ENCODE measurements at places on chromosomes 4 and X.

DNA sequence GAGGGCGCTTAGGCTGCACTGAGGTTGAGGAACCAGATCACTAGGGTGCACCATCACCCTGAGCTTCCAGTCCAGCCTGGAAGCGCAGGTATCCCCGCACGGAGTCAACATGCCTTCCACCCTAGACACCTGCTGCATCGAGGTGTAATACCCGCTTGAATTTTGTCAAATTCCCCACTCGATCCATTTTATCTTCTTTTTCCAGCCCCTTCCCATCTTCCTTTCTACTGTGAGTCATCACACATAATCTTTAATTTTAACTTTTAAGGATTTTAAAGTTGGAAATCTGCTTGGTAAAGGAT lies 821 bp downstream of the PLK4 start:
- DNase-seq, result peak; percentile 1

DNA sequence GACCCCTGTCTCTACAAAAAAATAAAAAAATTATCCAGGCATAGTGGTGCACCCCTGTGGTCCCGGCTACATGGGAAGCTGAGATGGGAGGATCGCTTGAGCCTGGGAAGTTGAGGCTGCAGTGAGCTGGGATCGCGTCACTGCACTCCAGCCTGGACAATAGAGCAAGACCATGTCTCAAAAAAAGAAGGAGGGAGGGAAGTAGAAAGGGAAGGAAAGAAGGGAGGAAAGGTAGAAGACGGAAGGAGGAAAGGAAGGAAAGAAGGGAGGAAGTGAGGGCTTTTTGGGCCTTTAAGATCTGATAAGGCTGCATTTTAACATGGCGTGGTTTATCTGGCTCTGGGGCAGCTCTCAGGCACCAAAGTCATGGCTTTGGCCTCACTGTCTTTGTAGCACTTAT lies 10.4 kb downstream of the PDK3 start:
- DNase-seq, result no peak

GRCh38 chr4:11428899-11429698 lies 405 bp upstream of the HS3ST1 start:
- no peak for DNase-seq

GRCh38 chr4:7906171-7906701 lies 33.4 kb downstream of the AFAP1 start:
- DNase-seq, result no peak

DNA sequence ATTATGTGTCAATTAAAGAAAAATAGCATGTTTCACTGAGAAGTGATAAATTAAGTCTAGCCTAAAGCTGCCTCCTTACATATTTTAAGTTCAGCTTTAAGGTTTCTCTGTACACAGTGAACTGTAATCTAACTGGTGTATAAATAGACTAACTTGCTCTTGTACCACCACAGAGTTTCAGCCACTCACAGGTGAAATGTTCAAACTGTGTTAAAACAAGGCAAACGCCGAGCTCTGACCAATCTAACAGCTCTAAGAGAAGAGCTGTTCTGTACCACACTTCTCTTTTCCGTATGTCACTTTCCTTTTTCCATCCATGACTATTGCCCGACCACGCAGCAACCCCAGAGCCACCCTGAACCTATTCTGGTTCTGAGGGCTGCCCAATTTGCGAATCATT lies 64.5 kb downstream of the DCHS2 start:
- no peak for DNase-seq

- no peak for DNase-seq
Measured at GRCh38 chr4:169109035-169109675, 99.1 kb upstream of the CBR4 start.

DNA sequence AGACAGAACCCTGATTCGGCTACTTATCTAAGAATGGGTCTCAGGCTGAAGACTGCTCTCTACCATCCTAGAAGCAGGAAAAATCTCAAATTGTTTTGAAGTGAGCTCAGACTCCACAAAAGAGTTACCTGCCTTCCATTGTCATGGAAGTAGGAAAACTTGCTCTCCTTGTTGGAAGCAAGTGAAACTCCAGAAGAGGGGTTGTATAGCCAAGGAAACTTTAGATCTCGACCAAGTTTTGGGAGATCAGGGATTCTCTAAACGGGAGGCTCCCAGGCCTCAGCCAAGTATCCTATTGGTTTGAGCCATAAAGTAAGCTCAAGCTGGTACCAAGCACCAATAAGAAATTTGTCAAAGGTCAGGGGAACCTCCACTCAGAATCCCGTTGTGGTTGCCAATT lies 9.2 kb upstream of the FHDC1 start:
- no peak for DNase-seq

DNA sequence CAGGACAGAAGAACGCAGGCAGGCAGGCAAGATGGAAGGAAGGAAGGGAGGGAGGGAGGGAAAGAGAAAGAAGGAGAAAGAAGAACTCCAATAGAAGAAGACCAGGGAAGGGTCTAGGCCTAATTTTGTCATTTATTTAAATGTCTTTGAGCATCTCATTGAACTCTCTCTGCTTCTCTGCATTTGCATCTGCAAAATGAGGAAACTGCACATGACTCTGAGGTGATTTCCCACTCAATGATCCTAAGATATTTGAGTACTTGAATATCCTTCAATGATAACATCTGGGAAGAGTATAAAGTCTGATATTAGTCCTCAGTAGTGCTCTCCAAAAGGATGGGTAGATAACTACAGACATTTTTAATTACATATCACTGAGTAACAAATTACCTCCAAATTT lies 33.1 kb upstream of the RBPJ start:
- DNase-seq, result no peak

DNA sequence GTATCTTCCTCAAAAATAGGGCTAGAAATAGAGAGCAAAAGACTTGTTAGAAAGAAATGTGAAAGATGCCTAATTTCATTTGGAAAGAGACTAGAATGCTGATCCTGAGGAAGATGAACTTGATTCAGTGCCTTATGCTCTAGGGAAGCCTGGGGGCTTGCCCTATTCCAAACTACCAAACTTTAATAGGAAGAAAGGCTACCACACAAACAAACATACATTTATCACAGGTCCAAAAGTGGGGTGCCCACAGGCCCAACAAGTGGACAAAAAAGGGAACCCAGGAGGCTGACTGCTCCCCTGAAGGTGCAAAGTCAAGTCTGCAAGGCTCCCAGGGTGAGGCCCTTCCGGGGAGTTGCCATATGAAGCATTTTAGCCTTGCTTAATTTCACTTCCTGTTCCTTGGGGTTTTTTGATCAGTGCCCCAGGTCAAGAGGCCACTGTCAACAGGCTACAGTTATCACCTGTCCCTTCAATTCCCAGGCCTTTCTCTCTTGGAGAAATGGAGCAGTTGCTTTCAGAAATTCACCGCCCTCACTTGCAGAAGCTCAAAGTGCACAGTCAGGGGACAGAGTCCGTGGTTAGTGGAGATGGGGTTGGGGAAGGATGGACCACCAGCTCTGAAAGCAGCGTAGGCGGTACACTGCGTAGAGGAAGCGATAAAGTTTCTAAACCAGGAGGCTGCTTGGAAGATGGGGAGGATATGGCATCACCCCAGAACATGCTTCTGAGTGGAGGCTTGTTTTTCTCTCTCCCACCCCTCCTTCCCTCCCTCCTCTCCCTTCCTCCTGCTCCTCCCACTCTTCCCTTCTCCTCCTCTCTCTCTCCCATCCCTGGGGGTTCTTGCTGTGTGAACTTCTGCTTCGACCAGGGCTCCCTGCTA lies 36.4 kb downstream of the TMEM154 start:
- DNase-seq, result no peak

DNA sequence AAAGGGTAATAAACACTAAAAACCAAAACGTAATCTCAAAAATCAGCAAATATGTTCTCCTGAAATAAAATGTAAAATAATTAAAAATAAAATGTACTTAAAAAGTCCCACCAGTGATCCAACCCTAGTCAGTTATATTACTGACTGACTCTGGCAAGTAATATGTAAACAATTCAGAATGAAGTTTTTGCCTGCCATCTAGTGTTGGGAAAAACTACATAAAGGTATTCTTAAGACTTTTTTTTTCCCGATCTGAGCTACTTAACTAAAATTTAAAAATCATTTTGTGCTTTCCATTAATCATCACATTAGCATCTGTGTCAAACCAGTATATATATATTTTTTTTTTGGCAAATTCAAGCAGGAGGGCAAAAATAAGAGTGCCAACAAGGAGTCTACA lies 24.0 kb downstream of the RCHY1 start:
- no peak for DNase-seq

DNA sequence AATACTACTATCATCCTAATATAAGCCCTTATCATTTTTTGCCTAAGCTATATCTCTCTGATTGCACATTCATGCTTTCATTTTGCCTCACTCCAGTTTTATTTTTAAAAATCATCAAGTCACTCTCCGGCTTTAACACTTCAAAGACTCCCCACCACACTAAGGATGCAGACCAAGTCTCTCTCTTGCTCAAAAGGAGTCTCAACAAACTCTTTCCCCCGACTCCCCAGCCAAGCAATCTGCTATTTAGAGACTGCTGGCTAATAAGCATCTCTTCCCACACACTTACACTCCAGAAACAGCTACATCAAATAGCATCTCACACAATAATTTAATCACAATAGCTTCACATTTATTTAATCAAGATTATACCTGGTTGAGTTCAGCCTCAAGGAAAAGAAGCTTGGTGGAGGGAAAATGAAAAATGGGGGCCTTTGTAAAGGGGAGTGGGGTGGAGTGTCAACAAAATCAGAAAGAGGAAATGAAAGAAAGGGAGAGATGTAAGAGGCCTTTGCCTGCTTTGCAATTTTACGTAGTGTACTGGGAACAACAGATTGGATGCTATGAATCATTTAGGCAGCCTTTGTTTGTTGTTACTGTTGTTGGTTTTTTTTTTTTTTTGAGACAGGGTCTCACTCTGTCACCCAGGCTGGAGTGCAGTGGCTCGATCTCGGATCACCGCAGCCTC lies 104.1 kb upstream of the MCF2 start:
- DNase-seq, result no peak

- DNase-seq, result no peak
Measured at GRCh38 chr4:76198411-76199237, 15.0 kb downstream of the SCARB2 start.

DNA sequence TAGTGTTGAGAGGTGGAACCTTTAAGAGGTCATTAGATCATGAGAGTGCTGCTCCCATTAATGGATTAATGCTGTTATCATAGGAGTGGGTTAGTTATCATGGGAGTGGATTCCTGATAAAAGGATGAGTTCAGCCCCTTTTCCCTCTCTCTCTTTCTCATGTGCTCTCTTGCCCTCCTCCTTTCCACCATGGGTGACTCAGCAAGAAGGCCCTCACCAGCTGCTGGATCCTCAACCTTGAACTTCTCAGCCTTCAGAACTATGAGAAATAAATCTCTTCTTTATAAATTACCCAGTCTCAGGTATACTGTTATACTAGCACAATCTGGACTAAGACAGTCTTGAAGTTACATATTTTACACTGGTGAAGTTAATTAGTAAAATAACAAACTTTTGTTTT lies 10.0 kb upstream of the CDKL5 start:
- no peak for DNase-seq

DNA sequence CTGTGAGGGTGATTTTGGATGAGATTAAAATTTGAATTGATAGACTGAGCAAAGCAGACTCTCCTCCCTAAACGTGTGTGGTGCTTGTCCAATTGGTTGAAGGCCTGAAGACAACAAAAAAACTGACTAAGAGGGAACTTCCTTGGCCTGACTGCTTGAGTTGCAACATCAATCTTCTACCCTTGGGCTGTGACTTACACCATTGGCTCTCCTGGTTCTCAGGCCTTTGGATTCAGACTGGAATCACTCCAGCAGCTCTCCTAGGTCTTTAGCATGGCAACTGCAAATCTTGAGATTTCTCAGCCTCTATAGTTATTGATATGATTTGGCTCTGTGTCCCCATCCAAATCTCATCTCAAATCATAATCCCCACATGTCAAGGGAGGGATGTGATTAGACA lies 49.7 kb upstream of the IGFBP7 start:
- no peak for DNase-seq

DNA sequence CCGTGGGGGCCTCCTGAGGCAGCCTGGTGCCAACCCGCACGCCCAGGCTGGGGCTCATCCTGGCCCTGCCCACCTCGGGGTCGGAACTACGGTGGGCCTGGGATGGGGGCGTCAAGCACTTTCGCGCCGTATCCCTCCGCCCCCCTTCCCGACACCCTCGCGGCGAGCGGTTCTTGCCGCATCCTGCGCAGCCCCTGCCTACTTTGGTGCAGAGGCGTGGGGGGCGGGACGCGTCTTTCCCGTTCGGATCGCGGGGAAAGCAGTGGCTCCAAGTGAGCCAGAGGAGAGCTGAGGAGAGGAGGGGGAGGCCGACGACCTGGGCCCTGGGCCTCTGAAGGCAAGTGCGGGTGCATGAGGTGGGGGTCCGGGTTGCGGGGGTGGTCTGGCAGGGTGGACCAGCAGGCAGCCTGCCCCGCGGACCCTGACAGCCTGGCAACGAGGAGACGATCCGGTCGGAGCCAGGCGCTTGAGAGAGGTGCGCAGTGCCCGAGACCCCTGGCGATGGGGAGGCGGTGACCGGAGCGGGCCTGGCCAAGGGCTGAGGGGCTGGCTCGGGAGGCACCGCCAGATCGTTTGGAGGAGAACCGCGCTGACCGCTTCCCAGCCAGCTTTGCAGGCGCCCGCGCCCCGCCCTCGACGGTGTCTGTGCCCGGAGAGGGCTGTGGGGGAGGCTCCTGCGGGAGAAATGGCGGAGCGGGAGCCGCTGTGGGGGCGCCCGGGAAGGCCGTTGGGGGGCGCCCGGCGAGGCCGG lies at the start of gene GPRASP2:
Gene GPRASP2, plus strand, starts transcription at position 233 of the 751 bp plus-strand sequence. CDS start 2,422 bp downstream, outside the sequence.
- DNase-seq, result no peak

DNA sequence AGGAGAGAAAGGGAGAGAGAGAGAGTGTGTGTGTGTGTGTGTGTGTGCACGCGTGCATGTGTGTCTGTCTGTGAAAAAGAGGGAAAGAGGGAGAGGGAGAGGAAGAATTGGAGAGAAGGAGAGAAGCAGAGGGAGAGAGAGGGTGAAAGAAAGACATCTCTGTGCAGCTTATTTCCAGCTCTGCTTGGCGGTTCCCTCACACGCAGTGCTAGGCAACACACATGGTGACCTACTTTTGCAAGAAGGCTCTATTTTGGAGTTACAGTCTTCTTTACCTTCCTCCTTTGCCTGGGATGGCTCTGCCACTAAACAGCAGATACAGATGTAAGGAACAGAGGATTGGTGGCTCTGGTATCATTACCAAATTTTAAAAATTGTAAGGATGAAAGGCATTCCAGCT lies 40.1 kb downstream of the SLC16A2 start:
- no peak for DNase-seq

DNA sequence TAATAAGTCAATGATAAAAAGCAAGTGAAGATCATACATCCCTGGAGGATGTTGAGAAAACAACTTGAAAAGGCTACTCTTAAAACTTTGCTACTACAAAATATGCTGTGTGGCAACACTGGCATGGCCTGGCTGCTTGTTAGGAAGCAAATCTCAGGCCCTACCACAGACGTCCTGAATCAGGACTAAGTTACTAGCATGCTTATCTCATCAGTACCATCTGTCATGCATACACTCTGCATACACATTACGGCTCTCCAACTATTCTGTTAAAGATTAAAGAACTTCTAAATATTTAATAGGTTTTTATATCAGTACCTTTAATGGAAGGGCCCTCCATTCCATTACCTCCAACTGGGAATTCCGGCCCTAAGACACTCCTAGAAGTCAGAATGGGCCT lies 8.2 kb downstream of the PAPSS1 start:
- no peak for DNase-seq
